ENCODE measurements at places on chromosomes 5 and 9.
A peak's percentile ranks its signal among the peaks of the same experiment; 100 is the strongest.

DNA sequence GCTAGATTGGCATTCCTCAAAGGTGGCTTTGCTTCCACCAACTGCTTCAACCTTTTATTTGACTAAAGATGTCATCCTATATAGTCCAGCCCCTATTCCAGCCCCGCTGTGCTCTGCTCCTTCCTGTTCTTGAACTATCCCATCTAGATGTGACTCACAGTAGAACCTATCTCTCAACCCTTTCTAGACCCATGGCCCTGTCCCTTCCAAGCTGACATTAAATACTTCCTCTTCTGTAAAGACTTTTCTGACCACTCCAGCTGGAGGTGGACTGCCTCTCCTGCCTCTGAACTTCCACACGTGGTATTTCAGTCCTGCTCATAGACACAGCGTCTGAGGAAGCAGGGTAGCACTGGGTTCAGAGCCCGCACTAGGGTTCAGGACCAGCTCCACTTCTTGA is 32.4 kb downstream of the OSTF1 start:
- DNase-seq, result no peak

DNA sequence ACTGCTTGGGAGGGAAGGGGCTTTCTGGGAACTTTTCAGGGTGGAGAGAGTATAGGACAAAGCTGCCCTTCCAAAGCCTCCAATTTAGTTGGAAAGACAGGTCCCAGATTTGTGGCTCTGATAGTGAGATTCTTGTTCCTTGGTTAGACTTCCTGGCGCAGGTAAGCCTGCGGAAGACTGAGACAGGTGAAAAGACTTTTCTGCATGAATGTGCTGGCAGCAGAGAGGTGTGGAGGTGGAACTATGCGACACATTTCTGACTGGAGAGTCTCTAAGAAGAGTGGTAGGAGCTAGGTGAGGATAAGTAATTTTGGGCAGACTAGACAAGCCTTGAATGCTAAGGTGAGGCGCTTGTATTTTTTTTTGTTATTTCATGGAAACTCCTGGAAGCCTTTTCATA is 29.9 kb downstream of the NANS start:
- no peak for DNase-seq

DNA sequence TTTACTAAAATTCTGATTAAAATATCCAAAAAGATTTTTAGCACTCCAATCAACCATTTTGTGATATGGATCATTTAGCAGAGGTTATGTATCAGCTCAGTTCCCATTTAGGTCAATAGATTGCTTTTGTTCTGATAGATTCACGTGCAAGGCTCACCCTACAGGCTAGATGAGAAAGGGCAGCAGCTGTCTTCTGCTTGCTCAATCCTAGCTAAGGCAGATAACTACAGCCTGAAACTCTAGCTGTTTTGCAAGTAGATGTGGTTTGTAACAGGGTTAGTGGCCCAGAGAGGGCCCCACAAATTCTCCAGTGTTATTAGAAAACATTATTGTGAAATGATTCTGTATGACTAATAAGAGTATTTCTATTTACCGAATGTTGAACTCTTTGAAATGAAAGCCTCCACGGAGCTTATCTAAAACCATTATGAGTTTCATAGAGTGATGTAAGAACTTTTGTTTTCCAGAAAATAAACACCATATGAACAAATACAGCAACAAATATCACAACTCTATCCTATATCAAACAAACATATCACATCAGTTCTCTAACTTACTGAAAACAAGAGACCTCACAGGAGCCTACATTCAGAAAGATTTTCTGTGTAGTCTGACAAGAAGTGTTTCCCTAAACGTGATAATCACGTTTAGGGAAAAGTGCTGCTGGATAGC is 841.9 kb upstream of the ACO1 start:
- DNase-seq, result no peak

GRCh38 chr5:87735923-87736322 is 323.2 kb upstream of the CCNH start:
- no peak for DNase-seq

DNA sequence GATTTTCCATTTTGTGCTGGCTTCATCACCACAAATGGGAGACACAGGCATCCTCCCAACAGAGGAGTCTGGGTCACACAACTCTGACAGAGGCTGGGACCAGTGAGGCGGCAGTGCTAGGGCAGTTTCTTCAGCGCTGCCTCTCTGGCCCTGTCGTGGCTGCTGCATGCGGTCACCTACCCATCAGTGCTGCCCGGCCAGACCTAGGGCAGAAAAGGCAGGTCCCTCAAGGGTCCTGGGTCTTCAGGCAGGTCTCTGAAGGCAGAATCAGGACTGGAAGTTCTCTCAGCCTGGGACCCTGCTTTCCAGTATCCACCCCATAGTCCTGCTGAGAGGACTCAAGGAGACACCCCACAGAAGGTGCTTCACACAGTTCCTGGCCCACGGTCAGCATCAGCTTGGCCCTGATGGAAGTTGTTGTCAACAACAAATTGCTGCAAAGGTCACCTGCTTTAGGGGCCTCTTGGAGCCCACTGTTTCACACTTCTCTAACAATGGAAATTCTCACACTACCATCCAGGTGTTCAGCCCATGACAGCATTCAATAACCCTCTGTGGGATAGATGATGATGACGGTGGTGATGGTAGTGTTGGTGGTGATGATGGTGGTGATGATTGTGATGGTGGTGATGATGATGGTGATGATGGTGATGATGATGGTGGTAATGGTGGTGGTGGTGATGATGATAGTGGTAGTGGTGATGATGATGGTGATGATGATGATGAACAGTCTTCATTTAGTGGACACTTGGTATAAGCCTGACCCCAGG is 146.4 kb upstream of the PPP1R26 start:
- DNase-seq, result peak; percentile 28

- DNase-seq, result no peak
Observed at GRCh38 chr5:625516-625915, 13.4 kb downstream of the CEP72 start.

DNA sequence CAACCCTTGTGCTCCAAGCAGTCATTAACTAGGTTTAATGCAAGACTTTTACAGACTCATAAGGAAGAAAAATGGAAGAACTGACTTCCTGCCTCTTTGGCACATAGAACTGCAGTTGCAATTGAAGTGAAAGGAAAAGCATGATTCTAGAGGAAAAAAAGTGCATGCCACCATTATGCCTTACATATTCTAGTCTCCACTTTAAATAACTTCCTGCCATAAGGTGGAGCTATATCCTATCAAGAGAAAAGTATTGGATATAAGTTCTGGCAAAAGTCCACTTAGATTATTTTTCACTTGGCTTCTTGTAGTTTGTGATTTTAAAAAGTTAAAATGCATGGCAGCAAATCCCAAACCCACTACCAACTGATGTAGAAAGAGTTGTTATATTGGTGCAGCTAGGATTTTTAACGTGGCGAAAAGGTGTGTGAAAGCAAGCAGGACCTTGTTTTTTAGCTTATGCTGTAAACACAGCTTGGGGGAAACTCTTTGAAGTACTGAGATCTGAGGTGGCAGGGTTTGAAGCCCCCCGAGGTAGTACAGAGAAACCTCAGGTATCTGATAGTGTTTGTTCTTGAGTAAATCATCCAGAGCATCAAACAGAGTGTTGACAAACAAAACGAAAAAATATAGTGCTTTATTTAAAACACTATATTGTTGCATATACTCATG is 117.9 kb downstream of the ANXA1 start:
- DNase-seq, result no peak

DNA sequence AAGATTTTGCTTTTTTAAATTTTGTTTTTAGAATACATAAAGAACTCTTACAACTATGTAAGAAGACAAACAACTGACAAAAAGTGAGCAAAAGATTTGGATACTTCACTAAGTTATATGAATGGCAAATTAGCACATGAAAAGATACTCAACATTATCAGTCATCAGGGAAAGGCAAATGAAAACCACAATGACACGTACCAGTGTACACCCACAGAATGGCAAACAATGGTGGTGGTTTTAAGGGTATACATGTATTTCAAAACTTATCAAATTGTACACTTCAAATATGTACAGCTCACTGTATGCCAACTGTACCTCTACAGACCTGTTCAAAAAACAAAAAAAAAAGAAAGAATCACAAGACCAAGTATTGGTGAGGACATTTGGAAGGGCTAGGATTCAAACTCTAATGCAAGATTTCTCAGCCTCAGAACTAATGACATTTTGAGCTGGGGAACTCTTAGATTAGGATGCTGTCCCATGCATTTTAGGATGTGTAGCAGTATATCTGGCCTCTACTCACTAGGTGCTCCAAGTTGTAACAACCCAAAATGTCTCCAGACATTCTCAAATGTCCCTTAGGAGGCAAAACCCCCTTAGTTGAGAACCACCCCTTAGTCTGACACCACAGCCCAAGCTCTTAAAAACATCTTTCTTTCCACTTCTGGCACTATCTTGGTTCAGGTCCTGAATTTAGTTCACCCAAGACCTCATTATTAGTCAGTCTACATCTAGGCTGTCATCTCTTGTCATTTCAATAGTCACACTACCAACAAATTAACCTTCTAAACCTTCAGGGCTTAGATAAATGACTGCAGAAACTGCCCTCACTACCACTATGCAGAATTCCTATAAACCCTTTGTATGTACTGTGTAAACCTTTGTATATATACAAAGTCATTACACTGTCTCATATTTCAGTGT is 9.7 kb downstream of the SCAI start:
- DNase-seq, result no peak

DNA sequence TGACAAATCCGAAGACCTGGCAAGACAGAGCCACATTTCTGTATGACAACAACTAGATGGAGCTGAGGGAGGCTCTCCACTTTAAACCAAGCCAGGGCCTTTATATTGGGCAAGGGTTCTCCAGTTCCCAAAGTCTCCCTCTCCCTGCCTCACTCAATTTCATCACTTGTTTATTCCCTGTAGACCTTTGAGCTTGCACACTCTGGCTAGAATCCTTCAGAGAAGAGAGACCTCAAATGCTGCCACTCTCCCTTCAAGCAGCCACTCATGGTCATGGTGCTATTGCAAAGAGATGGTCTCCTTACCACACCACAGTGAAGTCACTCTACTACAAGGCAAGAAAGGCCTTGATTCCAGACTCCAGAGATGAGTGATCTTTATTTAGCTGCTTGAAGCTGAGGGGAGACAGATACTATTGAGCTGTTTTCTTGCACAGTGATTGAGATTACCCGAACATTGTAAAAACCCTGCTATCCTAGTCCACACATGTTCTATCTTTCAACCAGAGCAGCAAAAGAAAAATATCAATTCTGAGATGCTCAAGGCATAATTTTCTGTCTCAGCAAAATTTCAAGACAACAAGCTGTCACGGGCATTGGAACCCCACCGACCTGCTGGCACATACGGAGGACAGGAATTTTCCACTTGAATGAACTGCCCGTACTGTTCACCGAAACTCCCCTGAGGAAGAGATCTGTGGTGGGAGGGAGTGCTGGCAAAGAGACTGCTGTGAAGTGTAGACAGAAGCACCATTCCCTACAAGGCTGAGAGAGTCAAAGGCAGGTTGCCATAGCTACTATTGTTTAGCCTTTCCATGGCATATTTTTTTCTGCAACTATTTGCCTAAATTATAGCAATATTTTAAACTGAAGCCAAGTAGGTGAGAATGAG is 81.1 kb downstream of the CDO1 start:
- DNase-seq, result no peak

DNA sequence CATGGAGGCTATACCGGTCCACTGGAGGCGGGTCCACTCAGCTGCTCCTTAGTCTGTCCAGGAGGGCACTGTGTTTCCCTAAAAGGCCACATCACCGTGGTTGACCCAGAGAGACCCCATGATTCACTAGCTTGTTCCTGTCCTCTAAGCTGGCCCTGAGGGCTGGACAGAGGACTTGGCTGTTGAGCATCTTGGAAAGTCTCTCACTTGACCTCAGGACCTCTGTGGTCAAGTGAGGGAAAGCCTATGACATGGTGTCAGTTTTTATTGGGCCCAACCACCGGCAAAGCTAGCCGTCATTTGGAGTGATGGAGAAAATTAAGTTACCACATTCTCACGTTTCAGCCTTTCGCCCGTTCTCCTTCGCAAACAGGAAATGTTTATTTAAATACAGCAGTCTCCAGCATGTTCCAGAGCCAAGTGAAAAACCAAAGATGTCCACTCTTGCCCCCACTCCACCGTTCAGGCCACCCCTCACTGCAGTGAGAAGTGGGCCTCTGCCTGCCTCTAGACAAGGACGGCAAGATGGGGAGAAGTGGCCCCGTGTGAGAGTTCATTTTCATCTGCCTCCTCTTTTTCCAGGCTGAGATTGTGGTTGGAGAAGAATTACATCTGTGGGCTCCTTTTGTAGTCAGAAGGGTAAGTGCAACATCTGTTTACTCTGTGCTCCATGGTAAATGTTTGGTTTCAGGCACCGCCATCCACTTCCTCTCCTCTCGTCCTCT is 4.4 kb downstream of the SLIT3 start:
- no peak for DNase-seq

DNA sequence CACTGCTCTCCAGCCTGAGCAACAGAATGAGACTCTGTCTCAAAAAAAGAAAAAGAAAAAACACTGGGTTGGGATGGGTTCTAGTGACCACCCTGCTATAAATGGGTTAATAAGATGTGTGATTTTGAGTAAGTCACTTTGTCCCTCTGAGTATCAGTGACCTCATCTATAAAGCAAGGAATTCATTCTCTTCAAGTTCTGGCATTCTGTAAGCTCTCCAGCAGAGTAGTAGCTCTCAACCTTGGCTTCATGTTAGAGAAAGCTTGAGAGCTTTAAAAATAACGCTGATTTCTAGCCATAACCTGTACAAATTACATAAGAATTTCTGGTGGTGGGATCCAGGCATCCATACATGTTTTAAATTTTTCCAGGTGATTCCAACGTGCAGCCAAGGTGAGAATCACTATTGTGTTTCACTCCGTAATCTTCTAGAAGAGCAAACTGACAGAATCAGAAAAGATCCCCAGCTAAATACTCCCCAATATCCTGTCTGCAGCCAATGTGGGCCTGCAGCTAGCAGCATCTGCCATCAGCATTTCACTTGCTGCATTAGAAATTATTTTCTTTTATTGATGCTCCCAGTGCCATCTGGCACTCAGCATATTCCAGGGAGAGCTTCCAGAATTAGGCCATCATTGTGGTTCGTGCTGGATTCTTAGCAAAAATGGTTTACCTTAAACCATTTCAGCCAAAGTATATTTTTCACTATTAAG is 109.4 kb downstream of the FEM1C start:
- no peak for DNase-seq

GRCh38 chr9:1839909-1840308 is 175.2 kb upstream of the SMARCA2 start:
- DNase-seq, result no peak

GRCh38 chr5:44236040-44236439 is 153.2 kb downstream of the FGF10 start:
- DNase-seq, result no peak

Measured in activated naive CD4-positive, alpha-beta T cell treated with anti-CD3 and anti-CD28 coated beads, Interleukin-2, amount 50 U/mL, for 72 hours (primary cell).